Right renal pelvis (tissue), 4 donors: ENCODE measurements at places on chromosomes 7 and 10.

GRCh38 chr10:75972491-75973276 lies 541.3 kb downstream of the LRMDA start:
- DNase-seq = no peak

DNA sequence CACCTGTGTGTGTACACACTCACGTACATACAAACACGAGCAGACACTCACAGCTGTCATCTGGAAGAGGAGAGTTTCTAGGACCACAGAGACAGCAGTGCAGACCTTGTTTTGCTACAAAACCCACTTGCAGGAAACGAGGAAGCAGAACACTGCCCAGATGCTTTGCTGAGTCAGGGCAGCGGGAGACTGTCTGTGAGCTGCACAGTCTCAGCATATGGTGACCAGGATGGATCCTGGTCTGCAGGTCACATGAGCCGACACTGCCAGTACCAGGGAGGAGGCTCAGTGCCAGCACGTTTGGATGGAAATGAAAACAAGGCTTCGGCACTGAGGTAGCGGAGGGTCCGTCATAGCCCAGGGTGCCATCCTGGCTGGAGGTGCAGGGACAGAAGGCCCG lies 117.6 kb upstream of the DPP6 start:
- no peak for DNase-seq

- DNase-seq = no peak
Observed at GRCh38 chr10:118042336-118042735, 4.4 kb downstream of the RAB11FIP2 start.

- no peak for DNase-seq
Observed at GRCh38 chr7:106614751-106615150, 46.2 kb downstream of the CCDC71L start.

GRCh38 chr10:77682393-77683087 lies 44.9 kb upstream of the KCNMA1 start:
- no peak for DNase-seq

GRCh38 chr10:51585742-51586141 lies 113.7 kb downstream of the CSTF2T start:
- DNase-seq = no peak

DNA sequence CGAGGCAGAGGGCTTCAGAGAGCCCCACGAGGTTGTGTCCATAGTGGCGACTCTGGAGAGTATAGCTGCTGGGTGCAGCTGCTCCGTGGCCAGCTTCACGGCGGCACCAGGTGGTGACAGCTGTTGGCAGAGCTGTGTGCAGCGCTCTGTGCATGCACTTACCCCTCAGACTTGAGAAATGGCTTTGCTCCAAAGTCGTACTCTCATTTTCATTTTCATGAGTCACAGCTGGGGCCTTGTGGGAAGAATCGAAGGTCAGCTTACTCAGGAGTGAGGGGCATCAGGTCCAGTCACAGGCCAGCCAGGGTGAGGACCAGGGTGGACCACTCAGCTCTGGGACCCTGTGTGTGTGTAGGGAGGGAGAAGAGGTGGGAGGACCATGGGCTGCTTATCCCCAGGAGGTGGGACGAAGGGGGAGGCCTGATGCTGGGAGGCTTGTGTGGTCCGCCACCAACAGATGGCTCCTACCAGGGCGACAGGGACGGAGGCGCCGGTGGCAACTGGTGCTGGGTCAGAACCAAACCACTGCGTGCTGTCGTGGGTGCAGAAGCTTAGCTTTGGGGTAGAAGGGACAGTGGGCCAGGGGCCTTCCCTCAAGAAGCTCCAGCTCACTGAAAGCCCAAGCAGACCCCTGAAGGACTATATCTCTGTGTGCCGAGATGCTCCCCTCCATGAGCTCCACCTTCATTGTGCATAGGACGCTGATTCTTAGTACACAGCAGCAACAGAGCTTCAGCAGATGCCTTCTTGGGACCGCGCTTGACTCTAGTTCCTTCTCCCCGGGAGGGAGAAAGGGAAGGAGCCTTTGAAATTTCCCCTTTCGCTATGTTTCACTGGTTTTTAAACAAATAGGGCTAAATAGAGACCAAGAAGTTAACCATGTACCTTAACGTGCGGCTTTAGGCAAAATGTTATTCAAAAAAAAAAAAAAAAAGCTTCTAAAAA lies 225.0 kb downstream of the CELF2 start:
- DNase-seq = no peak

GRCh38 chr10:77284797-77285196 lies 352.8 kb downstream of the KCNMA1 start:
- DNase-seq = no peak
